ENCODE measurements at places on chromosomes 11 and 22.
A peak's percentile ranks its signal among the peaks of the same experiment; 100 is the strongest.

DNA sequence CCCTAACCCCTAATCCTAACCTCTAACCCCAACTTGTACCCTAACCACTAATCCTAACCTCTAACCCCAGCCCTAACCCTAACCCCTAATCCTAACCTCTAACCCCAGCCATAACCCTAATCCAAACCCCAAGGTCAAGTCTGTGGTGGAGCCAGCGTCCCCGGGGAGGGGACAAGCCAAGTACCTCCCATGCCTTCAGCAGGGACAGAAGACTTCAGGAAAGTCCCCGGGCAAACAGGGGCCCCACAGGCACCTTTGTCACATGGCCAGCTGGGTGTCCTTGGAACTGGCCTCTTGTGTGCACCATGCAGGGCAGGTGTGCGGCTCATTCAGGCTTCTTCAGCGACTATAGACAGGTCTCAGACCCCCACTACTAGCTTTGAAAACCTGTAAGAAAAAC is 555.8 kb downstream of the BRD1 start:
- DNase-seq = no peak

DNA sequence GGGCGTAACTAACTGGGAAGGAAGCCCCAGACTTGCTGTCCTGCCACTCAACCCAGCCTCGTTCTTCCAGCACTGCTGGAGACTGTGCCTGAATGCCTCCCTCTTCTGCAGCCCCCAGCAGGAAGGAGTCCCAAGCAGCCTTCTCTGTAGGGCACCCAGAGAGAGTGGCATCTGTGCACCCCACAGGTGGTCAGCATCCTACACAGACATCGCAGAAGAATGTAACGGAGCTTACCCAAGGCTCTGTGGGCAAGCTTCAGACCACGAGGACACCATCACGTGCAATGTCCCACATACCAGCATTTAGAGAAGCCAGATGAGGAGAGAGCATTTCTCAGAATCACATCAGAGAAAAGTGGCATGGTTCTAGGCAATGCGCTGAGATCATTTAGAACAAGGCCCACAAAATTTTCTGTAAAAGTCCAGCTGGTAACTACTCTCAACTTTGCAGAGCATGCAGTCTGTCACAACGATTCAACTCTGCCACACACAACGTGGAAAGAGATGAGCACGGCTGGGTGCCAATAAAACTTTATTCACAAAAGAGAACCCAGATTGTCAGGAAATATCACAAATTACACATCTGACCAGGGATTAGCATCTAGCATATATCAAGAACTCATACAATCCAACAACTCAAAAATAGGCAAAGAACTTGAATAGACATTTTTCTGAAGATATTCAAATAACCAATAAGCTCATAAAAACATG is 33.4 kb downstream of the SHANK2 start:
- no peak for DNase-seq

- no peak for DNase-seq
Observed at GRCh38 chr11:109298865-109299264, 123.1 kb upstream of the C11orf87 start.

DNA sequence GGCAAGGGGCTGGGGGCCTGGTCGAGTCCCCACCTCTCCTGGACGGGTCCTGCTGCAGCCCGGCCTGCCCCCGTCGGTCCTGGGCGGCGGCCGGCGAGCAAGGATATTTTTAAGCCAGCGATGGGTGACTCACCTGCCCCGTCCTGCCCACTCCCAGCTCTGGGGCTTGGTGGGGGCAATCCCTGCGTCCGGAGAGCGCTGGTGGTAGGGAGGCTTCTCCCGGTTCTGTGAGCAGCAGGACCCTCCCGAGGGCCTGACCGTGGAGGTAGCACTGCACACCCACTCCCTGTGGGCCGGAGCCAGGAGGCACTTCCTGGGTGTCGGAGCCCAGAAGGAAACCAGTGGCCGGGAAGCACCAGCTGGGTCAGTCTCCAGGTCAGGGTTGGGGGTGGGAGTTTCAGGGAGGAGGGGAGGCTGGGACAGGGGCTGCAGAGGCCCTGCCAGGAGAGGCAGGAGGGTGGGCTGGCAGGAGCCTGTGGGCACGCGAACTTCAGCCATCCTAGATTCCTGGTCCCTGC is 467 bp downstream of the EPS8L2 start:
- DNase-seq = peak; percentile 72

GRCh38 chr22:23133922-23134321 is 7.9 kb downstream of the RSPH14 start:
- DNase-seq = no peak

GRCh38 chr11:66744485-66745355 is 15.7 kb upstream of the SPTBN2 start:
- DNase-seq = peak; percentile 87

DNA sequence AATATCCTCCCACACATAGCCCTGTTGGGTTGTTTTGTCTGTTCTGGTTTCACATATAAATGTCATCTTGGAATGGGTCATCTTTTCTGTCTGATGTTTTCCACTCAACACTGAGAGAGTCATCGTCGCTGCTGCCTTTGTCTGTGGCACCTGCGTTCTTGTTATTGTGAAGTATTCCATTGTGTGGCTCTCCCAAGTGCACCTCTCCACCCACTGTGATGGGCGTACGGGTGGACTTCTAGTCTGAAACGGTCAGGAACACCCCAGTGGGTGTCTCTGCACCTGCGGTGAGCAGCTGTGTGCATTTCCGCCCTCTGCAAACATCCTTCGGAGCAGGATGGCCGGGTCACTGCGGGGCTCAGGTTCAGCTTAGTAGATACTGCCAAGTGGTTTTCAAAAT is 34.5 kb upstream of the RTL6 start:
- DNase-seq = no peak

- DNase-seq = no peak
Observed at GRCh38 chr22:28075358-28075981, 156.4 kb upstream of the PITPNB start.

DNA sequence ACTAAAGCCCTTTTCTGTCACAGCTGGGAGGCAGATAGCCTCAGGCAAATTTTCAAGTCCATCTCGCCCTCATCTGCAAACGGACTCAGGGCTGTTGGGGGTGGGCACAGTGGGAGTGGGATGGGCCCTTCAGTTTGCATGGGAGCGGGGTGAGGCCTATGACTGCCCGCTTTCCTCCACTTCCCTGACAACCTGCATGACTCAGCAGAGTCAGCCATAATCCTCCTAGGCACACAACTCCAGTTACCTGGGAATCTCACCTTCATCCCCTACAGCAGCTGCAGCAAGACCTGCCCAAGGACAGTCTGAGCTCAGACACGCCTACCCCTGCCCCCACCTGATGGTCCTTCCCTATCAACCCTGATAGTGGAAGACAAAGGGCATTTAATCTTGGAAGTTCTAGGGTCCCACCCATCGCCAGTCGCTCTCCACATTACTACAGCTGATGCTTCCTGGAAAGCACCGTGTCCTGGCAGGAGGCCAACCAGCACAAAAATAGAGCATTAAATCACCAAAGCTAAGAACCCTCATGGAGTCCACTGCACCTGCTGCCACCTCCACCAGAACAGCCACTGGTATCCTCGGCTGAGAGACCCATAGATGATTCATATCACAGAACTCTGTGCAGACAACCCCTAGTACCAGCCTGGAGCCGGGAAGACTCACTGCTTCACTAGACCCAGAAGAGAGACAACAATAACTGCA is 319.3 kb downstream of the DCDC1 start:
- no peak for DNase-seq

DNA sequence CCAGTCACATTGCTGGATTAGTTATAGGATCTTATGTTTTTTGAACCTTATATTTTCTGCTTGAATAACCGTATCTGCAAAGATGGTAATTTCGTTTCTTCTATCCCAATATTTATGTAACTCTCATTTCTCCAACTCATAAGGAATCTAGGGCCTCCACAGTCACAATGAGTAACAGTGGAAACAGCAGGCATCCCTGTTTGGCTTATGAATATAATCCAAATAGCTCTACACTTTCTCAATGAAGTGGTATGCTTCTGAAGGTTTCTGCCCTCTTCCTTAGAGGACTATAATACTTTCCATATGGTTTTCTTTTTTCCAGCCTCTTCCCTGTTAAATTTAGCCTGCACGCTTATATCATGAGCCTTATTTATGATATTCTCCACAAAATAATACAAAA is 16.5 kb downstream of the ATP6V1E1 start:
- DNase-seq = no peak

DNA sequence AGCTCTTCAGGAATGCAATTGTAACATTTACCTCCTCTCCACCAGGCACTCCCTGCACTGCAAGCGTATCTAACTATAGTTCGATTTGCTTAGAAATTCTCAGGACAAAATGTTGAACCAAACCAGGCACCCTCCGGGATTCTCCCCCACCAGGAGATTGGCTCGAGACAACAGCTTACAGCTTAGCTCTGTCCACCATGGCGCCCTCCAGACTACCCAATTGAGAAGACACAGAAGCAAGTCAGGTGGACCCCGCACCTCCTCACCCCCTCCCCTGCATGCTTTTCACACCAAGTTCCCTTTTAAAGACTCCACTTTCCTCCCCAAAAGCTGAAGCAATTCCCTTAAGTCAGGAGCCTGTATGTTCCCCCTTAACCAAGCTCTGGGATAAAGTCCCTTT is 34.7 kb upstream of the RFPL3 start:
- no peak for DNase-seq

DNA sequence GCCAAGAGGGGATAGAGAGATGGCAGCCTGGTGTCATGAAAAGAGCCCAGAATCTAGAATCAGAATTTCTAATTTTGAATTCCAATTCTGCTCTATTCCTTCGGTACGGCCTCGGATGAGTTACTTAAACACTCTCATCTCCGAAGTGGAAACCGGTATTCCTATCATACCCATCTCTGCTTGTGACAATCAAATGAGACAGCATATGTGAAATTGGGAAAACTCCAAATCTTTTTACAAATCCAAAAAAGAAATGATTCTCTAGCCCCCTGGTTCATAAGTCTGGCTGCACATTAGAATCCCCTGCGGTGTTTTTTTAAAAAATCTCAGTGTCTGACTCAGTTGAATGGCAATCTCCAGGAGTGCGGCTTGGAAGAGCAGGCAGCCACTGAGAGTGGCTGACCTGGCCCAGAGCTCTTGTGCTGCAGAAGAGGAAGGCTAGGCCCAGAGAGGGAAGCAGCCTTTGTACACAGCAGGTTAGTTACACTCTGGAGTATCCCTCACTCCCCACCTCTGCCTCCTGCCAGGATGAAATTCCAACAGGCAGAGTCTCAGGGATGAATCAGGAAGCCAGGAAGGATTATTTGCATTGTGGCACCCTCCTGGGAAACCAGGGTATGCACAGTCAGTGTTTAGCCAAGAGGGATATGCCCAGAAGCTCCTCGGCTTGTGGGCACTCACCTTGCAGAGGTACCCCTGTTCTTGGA is 93.6 kb upstream of the ISX start:
- DNase-seq = no peak

DNA sequence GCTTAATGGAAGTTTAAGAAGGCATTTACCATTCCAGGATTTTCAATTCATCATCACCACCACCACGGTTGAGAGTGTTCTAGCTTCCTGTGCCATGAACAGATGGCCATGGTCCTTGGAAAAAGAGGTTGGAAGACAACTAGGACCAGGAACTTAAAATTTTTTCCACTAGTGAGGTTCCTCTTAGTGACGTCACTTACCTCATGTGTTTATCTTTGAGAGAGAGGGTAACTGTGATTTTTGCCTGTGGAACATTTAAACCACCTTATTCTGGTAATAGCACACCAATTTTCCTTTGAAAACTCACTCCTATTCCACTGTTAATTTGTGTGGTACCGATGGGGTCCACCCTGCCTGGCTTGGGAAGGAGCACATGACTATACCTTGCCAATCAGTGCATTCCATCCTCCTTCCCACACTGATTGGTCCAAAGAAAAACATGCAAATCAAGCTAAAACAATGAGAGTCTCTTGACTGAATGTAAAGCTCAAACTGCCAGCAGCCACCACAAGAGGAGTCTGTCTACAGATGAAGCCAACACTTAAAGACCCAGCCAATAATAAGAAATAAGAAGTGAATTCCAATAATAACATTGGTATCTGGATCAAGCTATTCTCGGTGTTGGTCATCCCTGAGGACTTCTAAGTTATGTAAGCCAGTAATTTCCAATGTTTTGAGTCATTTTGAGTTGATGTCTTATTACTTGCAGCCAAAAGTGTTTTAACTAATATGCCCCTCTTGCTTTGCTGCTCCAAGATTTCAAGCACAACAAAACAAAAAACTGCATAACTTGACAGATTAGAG is 111.8 kb downstream of the MPPED2 start:
- no peak for DNase-seq

DNA sequence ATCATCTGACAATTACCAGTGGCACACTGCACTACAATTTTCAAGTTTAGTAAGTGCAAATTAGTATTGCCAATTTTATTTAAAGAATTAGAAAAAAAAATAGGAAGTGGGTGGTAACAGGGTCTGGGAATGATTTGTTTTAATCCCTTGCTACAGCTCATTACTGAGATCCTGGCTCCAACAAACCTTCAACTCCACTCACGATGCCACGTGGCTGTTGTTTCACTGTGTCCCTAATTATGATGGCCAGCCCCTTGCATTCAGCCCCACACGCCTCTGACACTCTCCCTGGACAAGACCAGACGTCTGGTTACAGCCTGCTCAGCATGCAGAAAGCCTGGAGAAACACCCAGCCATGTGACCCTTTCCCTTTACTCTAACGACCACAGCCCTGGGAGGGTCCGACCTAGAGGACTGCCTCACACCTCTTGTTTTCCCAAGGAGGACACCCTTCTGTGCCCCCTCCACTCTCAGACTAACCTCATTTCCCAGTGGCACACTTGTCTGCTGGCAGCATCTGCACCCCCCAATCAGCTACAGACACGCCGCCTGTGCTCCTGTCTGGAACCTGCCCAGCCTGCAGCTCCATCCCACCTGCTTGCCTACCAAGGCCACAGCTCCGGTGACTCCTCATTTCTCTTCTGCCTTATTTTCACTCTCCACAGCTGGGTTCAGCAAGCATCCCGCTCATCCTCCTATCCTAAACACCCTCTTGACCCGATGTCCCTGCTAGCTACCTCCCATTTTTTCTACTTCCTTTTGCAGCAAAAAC is 18.5 kb upstream of the SLC25A1 start:
- DNase-seq = no peak

DNA sequence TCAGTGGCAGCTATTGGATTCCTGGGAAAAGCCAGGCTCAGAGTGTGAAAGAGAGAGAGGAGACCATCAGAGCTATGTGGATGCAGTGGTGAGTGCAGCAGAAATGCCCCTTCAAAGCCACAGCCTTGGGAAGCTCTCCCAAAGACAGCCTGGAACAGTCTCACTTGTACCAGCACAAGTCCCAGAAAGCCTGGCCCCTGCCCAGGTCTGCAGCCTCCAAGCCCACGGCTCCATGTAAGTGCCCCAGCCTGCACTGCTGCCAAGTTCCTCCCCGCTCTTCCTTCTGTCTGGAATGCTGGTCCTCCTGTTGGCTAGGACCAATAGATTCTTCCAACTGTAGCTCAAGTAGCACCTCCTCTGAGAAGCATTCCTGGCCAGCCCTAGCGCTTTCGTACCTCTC is 539.7 kb downstream of the MIAT start:
- no peak for DNase-seq

- peak; percentile 65 for DNase-seq
Observed at GRCh38 chr22:42688241-42689211, 32.1 kb downstream of the A4GALT start.
